ENCODE measurements at places on chromosomes 6 and 20. TPM values are rescaled to one million over a fixed set of nuclear protein-coding genes. Genes with fewer than 3 reads are reported as not detected.

DNA sequence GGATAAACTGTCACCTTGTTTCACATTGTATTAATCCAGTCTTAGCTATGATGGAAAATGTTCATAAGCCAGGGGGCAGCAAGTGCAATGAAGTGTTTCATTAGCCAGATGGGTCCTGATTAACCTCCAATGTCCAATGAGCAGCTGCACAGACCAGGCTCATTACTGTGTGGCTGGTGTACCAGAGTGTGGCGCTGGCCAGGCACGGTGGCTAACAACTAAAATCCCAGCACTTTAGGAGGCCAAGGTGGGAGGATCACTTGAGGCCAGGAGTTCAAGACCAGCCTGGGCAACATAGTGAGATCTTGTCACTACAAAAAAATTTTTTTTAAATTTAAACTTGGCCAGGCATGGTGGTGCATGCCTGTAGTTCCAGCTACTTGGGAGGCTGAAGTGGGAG lies 201.7 kb upstream of the FOXQ1 start:
- DNase-seq, result no peak

The HRH3 gene
- total RNA-seq, result not detected

DNA sequence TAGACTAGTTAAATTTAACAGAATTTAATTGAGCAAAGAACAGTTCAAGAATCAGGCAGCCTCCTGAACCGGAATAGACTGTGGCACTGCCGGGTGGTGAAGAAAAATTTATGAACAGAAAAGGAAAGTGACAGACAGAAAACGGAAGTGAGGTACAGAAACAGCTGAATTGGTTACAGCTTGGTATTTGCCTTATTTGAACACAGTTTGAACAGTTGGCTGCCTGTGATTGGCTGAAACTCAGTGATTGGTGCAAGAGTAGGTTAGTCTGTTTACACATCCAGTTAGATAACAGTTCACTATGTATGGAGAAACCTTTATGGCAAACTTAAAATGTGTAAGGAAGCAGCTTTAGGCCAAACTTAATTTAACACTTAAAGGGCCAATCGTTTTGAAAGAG lies 116.0 kb upstream of the CITED2 start:
- no peak for DNase-seq

The HTR1B gene
- total RNA-seq, result not detected

Measured in activated T-cell treated with anti-CD3 and anti-CD28 coated beads, Interleukin-2, amount 50 U/mL, for 4 hours (primary cell).